Stimulated activated CD8-positive, alpha-beta memory T cell treated with anti-CD3 and anti-CD28 coated beads, Interleukin-4, amount 100 ng/mL, for 1 hour (primary cell): ENCODE measurements at places on chromosomes 2 and 18.

- peak; percentile 29 for DNase-seq
Observed at GRCh38 chr18:51196118-51196810, 1.2 kb downstream of the MEX3C start.

- no peak for DNase-seq
Observed at GRCh38 chr2:122168799-122169198, 413.3 kb downstream of the TSN start.

DNA sequence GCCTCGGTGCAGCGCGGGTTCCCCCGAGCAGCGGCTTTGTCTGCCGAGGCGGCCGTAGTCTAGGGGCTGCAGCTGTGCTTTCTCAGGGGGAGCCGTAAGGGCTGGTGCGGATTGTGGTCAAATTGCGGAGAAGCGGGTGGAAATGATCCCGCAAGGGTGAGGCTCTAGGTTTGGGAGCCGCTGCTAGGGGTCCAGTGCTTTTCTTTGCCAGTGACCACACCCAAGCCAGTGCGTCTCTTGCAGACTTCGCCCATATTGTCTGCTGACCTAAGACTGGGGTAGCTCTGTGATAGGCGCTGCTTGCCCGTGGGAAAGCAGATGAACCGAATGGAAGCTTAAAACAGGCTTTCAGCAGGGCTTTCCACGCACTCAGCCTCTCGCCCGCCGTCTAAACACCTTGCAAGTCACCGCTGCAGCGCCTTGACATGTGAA is 2.1 kb downstream of the DPYSL5 start:
- DNase-seq, result no peak

DNA sequence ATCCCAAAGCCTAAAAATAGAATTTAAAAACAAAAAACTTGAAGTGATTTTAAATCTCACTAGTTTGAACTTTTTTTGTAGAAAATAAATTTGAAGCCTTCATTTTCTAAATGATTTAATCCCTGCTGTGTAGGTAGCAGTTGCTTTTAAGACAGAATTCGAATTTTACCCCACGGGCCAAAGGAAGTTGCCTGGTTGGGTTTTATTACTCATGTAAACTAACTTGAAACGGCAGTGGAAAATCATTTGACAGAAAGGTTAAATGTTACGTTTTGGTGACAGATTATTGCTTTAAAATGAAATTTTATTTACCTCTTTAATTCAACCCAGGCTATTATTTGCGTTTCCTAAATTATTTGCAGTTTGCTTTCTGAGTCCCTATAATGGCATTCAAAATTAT is 2.0 kb downstream of the MAPRE2 start:
- DNase-seq, result no peak

- no peak for DNase-seq
Observed at GRCh38 chr2:218999881-219000568, 6.8 kb upstream of the CRYBA2 start.

DNA sequence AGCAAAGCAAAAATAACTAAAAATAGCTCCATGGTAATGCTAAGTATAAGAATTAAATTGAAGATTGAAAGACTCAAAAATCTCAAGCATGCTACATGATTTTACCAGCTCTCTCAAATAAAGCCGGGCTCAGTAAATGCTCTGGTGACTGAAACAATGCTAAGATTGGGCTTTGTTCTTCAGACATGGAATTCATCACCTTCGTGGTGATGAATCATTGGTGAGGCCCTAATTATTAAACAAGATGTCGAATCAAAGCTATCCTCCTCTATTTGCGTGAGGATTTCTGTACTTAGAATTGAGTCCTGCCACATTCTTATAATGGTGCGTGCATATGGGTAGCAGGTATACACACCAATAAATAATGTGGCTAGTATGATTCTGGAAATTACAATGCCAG is 58.8 kb upstream of the LRRTM1 start:
- DNase-seq, result no peak

- no peak for DNase-seq
Observed at GRCh38 chr2:196955036-196955435, 28.5 kb upstream of the PGAP1 start.

DNA sequence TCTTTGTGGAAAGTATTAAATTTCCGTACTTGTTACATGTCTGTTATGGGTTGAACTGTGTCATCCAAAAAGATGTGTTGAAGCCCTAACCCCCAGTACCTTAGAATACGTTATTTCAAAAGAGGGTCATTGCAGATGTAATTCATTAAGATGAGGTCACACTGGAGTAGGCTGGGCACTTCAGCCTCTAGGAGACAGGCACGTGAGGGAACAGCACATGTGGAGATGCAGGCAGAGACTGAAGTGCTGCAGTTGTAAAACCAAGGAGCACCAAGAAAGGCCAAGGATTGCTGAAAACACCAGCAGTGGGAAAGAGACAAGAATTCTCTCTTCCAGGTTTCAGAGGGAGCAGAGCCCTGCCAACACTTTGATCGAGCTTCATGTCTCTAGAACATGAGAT is 4.6 kb upstream of the RHBDD1 start:
- DNase-seq, result no peak

GRCh38 chr2:20781656-20782265 is 41.1 kb downstream of the LDAH start:
- no peak for DNase-seq
